NCI-H1092 (cell line): ENCODE measurements at places on chromosomes 6 and 20.

DNA sequence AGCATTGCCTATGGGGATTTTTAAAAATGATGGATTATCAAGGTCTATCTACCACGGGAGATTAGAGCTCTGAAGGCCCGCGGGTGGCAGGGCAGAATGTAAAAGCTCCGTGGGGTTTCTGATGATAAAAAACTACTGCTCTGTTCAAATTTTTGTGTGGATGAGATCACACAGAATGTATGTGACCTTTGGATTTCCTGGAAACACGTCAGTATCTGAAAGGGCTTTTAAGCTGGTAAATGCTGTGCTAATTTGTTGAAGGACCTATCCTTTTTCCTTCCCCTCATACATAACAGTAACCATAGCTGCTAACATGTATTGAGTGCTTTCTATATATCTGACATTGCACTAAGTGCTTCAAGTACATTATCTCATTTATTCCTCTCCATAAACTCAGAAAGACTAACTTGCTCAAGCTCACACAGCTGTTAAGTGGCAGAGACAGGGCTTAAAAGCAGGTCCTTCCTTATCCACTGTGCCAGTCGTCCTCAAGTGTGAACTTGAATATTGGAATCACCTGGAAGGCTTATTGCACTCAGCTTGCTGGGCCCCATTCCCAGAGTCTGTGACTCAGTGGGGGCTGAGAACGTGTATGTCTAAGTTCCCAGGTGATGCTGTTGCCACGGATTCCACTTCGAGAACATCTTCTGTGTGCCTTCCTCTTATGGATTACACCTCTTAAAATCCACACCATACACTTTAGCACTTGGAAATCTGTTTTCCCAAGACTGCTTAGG is 1.9 kb upstream of the TMEM242 start:
- DNase-seq, result no peak

GRCh38 chr6:73642530-73642929 is 11.3 kb downstream of the SLC17A5 start:
- no peak for DNase-seq

- DNase-seq, result no peak
Measured at GRCh38 chr6:7887278-7887991, 23.2 kb downstream of the TXNDC5 start.

GRCh38 chr6:167013067-167013466 is 13.9 kb downstream of the CEP43 start:
- DNase-seq, result no peak

- no peak for DNase-seq
Measured at GRCh38 chr20:15267935-15268334, 930.5 kb upstream of the FLRT3 start.
